ENCODE measurements at places on chromosomes 7 and 10. TPM values are rescaled to one million over a fixed set of nuclear protein-coding genes. Genes with fewer than 3 reads are reported as not detected.

The CHST15 gene
- 1.1 TPM for total RNA-seq

The NAMPT gene
- total RNA-seq: 67.7 TPM

The RP9 gene
- total RNA-seq: 14.2 TPM

The EFCAB10 gene
- 0.40 TPM for total RNA-seq

DNA sequence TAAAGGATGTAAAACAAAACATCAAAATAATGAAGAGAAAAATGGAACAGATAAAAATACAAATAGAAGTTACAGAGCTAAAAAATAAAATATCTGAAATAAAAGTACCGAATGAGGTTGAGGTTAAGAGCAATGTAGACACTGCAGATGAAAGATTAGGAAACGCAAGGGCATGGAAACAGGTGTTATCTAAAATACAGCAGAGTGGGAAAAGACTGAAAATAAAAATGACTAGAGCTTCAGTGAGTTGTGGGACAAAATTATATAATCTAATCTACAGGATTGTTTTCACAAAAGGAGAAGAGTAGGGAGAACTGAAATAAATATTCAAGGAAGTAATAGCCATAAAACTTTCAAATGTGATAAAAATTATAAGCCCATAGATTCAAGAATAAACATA is 123.8 kb downstream of the PTEN start:
- no peak for DNase-seq

GRCh38 chr7:16546921-16547505 is 20.4 kb downstream of the LRRC72 start:
- no peak for DNase-seq

DNA sequence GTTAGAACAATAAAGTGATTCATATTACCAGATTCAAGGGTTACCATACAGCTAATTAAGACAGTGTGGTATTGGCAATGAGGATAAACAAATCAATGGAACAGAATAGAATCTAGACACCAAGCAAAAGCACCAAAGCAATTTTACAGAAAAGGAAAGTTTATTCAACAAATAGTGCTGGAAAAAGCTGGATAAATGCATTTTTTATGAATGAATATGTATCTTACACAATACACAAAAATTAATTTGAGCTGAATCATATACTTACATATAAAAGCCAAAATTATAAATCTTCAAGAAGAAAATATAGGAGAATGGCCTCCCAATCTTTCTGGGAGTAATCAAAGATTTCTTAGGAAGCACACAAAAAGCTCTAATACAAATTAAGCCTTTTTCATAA is 220.4 kb upstream of the PTN start:
- no peak for DNase-seq

DNA sequence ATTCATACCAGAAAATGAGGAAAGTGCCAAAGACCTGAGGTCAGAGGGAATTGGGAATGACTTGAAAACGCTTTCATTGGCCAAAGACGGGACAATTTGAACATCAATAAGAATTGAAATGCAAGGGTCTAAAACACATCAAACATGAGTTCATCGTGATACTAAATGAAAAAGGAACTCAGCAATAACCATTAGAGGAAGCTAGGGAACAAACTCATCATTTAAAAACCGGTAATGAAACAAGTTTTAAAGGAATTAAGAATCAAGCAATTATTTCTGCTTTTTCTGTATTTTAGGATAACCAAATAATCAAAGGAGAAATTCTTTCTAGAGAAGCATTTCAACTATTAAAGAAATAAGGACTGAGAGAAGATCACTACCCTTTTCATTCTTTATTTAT is 303.1 kb downstream of the ARHGAP12 start:
- DNase-seq: no peak

GRCh38 chr10:35495521-35496119 is 109.5 kb upstream of the GJD4 start:
- peak; percentile 63 for DNase-seq

- no peak for DNase-seq
Measured at GRCh38 chr7:31126976-31127375, 74.9 kb downstream of the ADCYAP1R1 start.

DNA sequence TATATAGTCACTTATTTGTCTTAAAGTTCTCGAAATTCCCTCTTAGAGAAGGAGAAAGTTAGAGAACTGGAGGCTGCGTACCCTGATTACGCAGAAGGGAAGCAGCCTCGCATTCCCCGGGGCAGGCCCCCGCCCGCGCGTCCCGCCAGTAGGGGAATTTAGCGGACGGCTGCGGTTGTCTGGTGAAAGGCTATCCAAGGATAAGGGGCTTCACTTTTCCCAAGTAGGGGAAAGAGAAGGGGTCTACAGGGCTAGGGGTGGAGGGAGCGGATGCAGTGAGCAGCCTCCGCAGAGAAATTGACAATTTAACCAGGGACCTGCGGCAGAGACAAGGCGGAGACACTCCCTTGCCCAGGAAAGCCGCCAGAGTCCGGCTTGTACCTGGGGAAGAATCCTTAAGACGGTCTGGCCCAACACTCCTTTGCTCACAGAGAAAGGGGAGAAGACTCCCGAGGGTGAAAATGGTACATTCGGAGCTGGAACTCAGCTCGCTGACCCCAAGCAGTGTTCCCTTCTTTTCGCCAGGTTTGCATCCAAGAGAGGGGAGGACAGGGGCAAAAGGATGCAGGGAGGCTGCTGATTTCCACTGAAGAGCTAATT is 994 bp upstream of the MAGI2 start:
- no peak for DNase-seq

GRCh38 chr7:96174812-96175211 is 147.1 kb downstream of the SLC25A13 start:
- DNase-seq: peak; percentile 54

- DNase-seq: no peak
Measured at GRCh38 chr10:62079885-62080559, 178.5 kb downstream of the ARID5B start.

DNA sequence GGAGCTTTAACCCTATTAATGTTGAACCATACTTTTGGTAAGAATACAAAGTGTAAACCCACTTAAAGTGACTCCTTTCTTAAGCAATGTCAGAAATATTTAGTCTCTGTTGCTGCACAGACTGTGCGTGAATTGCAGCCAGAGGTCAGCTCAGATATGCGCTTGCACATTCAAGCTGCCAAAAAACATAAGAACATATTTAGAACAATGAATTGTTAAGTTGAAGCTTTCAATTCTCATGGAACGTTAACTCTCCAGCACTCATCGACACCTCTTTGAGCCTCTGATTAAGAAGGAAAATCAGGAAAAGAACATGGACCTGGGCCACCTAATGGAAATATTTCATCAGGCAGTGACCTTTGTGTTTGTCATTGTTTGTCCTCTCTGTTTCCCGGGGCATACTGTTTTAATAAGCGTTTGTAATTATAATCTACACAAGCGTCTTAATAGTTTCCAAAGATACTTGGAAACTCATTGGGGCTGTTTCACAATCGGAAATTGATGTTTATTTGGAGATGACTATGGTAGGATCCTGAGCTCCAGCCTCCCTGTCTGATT is 193.0 kb upstream of the CELF2 start:
- DNase-seq: no peak

GRCh38 chr10:13062803-13063202 is 37.2 kb upstream of the OPTN start:
- DNase-seq: no peak

- DNase-seq: no peak
Measured at GRCh38 chr7:151133266-151133985, 34.1 kb downstream of the GBX1 start.
